NCI-H226 (cell line): ENCODE measurements at places on chromosomes 7 and 10.

- peak; percentile 29 for DNase-seq
These were observed 116.6 kb upstream of the CDK1 start for GRCh38 chr10:60661637-60662036.

GRCh38 chr7:44368455-44368854 lies 43.1 kb upstream of the CAMK2B start:
- DNase-seq = no peak

DNA sequence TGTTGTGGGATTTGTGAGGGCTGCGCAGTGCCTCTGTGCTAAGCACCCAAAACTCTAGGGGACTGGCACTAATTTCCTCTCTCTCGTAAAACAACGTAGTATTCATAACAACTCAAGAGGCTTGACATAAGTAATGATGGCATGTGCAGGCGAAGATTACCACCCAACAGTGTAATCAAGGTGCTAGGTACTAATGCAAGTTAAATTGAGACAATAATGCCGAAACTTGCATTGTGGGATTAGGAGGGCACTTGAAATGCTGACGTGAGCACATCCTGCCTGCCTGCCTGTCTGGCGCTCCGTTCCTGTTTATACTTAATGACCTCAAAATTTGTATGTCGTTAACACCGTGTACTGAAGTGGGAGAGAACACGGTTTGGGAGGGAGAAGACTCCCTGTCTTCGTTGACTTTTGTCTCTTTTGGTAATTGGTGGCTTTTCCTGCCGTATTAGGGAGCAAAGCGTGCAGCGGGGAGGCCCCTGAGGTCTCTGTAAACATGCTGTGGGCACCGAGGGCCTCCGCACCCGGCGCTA lies 139.0 kb downstream of the MGMT start:
- DNase-seq = no peak

- DNase-seq = no peak
These were observed 597.8 kb upstream of the MGMT start for GRCh38 chr10:128869101-128869749.

GRCh38 chr7:130951976-130952876 lies 218.2 kb upstream of the KLF14 start:
- DNase-seq = no peak

DNA sequence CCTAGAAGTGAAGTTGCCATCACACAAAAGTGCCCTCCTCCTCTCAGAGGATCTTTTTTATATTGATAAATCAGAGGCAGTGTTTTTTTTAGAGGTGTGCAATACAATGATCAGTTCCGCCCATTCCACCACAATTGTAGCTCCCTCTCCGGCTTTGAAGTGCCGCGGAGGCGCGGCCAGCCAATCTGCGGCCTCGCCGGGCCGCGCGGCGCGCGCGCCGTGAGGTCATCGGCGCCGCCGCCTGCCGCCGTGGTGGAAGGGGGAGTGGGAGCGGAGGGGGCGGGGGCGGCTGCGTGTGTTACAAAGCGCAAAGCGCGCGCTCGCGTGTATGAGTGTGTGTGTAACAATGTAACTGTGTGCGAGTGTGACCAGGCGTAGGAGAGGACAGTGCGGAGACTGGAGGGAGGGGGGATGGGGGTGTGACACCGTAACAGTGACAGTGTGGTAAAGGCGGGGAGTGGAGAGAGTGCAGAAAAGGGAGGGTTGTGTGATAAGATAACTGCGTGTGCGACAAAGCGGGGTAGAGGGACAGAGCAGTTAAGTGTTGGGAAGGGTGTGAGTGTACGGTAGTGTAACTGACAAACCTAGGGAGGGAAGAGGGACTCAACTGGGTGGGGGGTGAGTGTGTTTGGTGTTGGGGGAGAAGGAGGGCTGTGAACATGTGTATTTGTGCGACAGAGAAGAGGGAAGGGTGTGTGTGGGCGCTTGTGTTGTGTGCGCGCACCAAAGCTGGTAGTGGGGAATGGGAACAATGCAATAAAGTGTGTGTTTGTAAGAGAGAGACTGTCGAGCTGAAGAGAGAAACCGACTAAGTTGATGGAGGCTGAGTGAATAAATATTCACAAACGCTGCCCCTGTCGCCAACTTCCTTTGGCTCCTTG lies at the start of gene SP8:
Gene SP8, minus strand, starts transcription at position 108 of the 881 bp plus-strand sequence. Its CDS starts 88 bp downstream, at position 20.
- DNase-seq = no peak

GRCh38 chr10:106479636-106480035 lies 684.9 kb downstream of the SORCS1 start:
- DNase-seq = no peak

DNA sequence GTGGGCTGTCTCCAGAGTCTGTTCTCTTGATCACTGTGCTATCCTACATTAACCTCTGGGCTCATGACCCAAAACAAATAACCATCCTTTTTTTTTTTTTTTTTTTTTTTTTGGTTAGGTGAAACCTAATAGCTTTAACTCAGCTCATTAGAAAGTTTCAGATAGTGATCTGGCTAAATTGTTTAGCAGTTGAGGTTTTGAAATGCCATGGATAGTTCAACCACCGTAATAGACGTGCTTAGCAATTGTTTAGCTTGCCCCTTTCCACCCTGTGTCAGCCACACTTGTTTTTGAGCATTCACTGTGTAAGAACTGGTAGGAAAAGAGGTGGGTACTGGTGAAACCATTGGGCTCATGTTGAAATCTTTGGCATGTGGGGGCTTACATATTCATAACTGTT lies 3.8 kb downstream of the PLCE1 start:
- no peak for DNase-seq

DNA sequence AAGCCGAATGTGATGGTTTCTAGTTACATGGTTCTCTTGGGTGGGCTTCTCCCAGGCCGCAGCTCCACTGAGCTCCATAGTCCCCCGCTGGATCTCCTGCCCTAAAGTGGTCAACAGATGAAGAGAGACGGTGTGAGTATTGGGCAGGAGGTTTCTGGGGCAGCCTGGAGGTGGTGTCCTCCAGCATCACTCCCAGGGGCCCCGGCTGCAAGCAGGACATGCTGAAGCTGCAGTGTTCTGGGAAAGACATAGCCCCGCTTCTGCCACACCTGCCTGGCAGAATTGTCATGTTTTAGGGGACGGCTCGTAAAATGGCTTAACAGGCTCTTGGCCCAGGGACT lies 40.4 kb downstream of the CALML3 start:
- DNase-seq = no peak

GRCh38 chr10:101956117-101956516 lies 99.9 kb downstream of the ARMH3 start:
- no peak for DNase-seq

DNA sequence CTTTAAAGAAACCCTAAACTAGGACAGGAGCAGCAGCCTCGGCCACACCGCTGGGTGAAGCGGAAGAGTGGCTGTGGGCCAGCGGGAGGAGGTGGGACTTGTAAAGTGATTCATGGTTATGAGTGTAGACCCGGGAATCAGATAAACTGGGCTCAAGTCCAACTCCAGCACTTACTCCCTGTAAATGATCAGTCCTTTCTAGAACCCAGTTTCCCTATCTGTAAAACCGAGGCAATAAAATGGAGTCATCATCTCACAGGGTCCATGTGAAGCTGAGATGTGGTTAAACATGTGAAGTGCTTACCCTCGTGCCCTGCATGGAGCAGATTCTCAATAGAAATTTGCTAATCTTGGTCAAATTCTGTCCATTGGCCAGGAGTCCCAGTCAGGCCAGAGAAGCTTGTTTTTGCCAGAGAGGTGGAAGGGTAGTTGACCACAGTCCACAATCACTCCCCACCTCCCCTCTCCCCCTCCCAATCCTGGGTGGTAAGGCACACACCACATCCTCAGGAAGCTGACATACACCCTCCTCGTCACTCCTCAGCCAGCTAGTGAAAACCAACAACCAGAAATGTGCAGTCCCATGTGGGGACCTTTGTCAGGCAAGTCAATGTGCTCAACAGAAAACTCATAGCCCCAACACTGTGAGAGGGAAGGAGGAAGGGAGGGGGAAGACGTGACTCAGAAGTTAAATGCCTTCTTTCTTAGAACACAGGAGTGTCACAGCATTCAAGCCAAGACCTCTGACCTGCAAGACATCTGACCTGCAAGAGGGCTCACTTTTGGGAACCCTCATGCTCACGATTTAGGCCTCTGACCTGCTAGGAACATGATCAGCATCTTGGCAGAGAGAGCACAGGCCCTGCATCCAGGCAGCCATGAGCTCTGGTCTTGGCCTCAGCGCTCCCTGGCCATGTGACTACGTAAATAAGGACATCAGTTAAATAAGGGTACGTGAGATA lies 145.1 kb downstream of the PLXNA4 start:
- DNase-seq = peak; percentile 24

- DNase-seq = no peak
These were observed 169.0 kb downstream of the AKR1D1 start for GRCh38 chr7:138245216-138245615.

- DNase-seq = no peak
These were observed 35.0 kb downstream of the GNA12 start for GRCh38 chr7:2808891-2809665.

DNA sequence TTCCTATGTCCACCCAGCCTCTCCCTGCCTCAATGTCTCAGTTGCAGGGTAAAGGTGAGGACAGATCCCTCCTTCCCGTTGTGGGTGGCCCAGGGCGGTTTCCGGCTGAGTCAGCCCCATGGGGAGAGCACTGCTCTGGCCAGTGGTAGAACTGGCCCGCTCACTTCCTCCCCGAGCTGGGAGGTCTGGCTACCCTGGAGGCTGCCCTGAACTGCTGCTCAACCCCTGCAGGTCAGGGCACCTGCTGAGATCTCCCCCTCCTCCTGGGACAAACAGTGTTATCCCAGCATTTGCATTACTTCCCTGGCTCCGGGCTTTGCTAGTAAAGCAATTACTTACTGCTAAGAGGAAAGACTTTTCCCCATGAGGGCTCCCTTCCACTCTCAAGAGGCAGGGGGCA lies 21.4 kb upstream of the IMPDH1 start:
- DNase-seq = no peak

GRCh38 chr10:131749767-131750142 lies 151.1 kb upstream of the PPP2R2D start:
- no peak for DNase-seq

- peak; percentile 35 for DNase-seq
These were observed 25.8 kb upstream of the PPP2R2D start for GRCh38 chr10:131874991-131875451.

GRCh38 chr7:128937271-128937646 lies 468 bp upstream of the IRF5 start:
- no peak for DNase-seq

GRCh38 chr10:126924915-126925300 lies 19.7 kb downstream of the DOCK1 start:
- DNase-seq = no peak

GRCh38 chr10:124523901-124524300 lies 62.3 kb downstream of the LHPP start:
- no peak for DNase-seq

DNA sequence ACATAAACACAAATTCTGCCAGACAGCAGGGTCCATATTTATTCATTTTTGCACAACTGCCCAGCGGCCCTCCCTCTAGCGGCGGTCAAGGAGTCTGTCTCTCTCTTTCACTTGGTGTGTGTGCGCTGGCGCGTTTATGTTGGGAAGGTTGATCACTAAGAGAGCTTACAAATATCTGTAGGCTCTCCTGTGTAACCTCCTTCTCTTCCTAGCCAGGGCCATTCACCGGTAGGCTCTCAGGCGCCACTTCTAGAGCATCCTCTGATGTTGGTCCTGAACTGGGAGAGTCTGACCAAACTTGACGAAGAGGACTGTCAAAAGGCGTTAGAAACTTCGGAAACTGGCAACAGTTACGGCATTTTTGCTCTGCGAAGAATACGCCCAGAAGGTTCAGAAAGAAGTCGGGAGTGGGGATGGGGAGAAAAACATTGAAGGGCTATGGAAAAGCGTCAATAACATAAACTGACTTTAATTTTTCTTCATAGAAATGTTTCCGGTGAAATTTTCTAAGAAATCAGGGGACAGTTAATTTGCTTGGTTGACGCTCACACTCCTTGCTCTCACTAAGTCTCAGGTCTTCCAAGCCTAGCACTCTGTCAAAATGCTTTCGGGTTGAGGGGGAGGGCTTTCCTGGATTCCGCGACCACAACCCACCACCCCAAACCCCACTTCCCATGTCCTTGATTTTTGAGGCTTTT lies 731.1 kb downstream of the ZWINT start:
- no peak for DNase-seq
